ENCODE measurements at places on chromosomes 11 and 22. TPM values are rescaled to one million over a fixed set of nuclear protein-coding genes. Genes with fewer than 3 reads are reported as not detected.

The ANO5 gene
- 0.44 TPM for total RNA-seq

The RAPSN gene
- total RNA-seq, result 0.32 TPM

The OR51B2 gene
- not detected for total RNA-seq

The PRMT3 gene
- total RNA-seq, result 15.0 TPM

The EXPH5 gene
- total RNA-seq, result 0.06 TPM

The LRRC56 gene
- 1.2 TPM for total RNA-seq

The CNIH2 gene
- total RNA-seq, result not detected

The LIF gene
- total RNA-seq, result 2.0 TPM

The ENTHD1 gene
- total RNA-seq, result not detected

The MYOD1 gene
- not detected for total RNA-seq

The GAL3ST3 gene
- not detected for total RNA-seq

The APOL6 gene
- 11.3 TPM for total RNA-seq

The TUB gene
- total RNA-seq, result 2.3 TPM

The NLRP14 gene
- total RNA-seq, result under 0.01 TPM

The SLC17A6 gene
- not detected for total RNA-seq

The PATE2 gene
- not detected for total RNA-seq

The DAGLA gene
- 7.5 TPM for total RNA-seq

The APOA1 gene
- not detected for total RNA-seq

The GGT1 gene
- total RNA-seq, result 1.7 TPM

The KAT5 gene
- total RNA-seq, result 35.3 TPM

The UCP2 gene
- 4.3 TPM for total RNA-seq

The ALX4 gene
- total RNA-seq, result not detected

The RHOD gene
- 20.8 TPM for total RNA-seq

The EML3 gene
- 35.7 TPM for total RNA-seq

The PNPLA5 gene
- not detected for total RNA-seq

The CCDC15 gene
- 3.8 TPM for total RNA-seq

The TRIM68 gene
- total RNA-seq, result 12.3 TPM

The DKK3 gene
- 408 TPM for total RNA-seq

The SMTNL1 gene
- total RNA-seq, result not detected

The APOBEC3H gene
- total RNA-seq, result 0.19 TPM

The MS4A15 gene
- total RNA-seq, result not detected

The KCNJ5 gene
- 0.16 TPM for total RNA-seq

The DEUP1 gene
- total RNA-seq, result not detected
